ENCODE measurements at places on chromosomes 2 and 18.

- DNase-seq, result no peak
Measured at GRCh38 chr2:176391148-176391419, 121.8 kb downstream of the MTX2 start.

DNA sequence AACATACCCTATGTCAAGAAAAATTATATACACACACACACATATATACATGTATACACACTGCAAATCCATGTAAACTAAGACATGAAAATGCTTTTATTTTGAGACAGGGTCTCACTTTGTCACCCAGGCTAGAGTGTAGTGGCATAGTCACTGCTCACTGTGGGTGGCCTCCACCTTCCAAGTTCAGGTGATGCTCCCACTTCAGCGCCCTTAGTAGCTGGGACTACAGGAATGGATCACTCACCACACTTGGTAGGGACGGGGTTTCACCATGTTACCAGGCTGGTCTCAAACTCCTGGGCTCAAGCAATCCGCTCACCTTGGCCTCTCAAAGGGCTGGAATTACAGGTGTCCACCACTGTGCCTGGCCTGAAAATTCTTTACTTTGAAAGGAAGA is 617.6 kb downstream of the NYAP2 start:
- DNase-seq, result no peak

DNA sequence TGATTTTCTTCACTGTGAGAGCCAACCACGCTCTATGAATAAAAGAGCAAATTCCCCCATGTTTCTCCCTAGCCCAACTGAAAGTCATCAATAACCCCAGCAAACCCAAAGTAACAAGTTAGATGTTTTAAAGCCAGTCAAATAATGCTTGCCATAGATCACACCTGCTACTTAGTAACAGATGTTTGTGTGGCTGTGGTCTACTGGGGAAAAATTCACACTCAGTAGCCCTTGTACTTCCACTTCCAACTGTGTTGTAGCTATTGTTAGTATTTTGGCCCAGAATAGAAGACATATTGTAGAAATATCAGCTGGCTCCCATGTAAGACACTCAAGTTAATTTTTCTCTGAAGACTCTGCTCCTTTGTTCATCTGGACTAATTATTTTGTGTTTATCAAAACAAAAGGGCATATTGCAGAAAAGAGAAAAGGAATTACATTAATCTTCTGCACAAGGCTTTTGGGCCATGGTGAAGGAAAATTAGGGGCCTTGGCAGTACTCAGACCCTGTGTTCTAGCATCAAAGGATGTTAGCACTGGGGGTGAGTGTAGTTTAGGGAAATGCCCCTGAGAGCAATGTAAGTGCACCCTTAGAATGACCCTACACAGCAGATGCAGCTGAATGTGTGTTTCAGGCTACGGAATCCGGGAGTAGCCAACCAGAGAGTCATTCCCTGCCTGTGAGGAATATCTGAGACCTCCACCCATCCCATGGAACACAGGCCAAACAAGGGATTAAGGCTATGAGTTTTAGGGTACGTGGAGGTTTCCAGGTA is 521.9 kb downstream of the EPHA4 start:
- no peak for DNase-seq

DNA sequence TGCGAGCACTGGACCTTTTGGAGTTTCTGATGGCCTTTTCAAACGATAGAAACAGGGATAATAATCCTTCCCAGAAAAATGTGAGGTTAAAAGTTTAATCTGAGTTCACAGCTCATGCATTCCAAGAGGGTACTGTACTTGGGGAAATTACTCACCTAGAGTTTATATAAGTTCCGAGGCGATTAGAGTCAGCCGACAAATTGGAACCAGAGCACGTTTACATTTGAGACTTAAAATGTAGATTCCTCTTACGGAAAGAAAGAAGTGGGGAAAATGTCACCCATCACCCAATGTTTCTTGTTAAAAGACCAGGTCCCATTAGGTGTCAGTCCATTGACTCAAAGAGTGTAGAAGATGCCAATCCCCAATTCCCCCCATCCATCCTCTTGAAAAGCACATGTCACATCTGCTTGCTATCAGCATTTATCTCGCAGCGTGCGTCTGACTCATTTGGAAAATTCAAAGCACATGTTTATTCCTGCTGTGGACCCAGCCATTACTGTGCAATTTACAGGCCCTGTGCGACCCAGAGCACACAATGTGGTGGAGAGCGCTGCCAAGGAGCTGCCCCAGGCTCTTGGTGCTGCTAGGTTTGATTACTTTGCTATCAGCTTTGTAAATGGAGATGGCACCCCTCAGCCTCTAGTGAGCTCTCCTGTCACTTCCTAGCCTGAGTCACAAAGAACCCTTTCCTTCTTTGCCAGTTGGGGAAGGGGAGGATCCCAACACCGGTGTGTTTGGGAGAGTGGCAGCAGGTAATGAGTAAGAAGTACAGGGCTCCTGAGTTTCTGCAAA is 104.8 kb downstream of the COLEC12 start:
- DNase-seq, result no peak

GRCh38 chr2:130736487-130736886 is 7.6 kb downstream of the GPR148 start:
- DNase-seq, result no peak

DNA sequence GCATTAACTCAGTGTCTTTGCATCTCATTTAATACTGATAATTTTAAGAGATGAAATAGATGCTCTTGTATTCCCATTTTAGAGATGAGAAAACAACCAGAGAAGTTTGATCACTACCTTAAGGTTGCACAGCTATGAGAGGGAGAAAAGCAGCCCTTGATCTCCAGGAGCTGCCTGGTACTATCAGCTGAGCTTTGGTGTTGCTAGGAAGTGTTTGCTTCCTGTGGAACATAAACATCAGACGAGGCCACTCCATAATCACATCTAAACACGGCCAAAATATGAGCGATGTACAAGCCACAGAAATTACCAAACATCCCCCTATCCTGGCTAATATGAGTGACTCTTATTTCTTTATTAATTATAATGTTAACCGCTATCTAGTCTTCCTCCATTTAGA is 620 bp upstream of the WDFY1 start:
- DNase-seq, result no peak

DNA sequence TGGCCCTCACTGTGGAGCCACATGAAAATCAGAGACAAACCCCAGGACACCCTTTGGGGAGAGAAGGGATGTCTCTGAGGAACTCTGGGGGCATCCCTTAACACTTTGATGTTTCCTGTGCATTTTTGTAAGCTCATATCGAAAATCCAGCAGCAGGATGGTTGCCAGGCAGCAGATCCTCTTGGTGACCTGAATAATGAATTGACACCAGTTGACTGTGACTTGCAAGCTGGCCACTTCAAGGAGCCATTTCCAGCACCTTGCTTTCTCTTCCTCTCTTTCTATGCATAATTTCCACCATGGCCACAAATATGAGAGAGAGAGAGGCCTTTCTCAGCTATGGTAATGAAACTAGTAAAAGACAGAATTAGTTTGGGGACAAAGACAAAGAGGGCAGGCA is 91.7 kb downstream of the NRP2 start:
- DNase-seq, result no peak

DNA sequence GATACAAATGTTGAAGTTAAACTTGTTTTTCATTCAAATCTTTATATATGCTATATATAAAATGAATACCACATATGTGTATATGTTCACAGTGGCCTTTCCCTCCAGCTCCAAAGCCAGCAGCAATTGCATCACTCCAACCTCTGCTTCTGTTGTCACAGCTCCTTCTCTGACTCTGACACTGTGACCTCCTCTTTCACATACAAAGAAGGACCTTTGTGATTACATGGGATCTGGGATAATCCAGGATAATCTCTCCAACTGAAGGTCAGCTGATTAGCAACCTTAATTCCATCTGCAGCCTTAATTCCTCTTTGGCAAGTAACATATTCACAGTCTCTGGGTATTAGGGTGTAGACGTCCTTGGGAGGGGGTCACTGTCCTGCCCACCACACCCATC is 8.4 kb downstream of the FLACC1 start:
- DNase-seq, result no peak

DNA sequence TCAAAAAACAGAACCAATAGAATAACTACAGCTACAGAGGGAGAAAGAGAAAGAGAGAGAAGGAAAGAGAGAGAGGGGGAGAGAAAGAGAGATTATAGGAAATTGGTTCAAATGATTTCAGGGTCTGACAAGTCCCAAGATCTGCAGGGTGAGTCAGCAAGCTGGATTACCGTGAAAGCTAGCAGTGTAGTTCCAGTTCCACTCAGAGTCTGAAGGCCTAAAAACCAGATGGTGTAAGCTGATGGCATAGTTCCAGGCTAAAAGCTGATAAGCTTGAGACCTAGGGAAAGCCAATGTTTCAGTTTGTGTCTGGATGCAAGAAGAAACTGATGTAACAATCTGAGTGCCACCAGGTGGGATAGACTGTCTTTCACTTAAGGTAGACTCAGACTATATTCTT is 397.7 kb downstream of the TRIB2 start:
- DNase-seq, result no peak

DNA sequence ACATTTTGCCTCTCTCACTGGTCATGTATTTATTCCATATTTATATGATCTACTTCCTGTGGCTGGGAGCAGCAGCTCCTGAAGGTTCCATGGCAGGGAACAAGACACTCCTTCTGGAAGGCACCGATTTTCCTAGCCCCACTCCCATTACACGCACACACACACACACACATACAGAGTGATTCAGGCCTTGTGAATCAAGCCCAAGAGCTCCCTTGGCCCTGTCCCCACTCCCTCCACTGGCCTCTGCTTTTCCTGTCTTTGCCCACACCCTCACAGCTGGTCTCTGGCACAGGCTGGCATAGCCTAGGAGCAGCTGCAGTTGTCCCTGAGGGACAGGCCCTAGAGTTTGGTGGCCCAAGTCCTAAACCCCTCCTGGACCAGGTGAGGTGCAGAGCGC is 201.7 kb downstream of the NAPG start:
- DNase-seq, result no peak

- no peak for DNase-seq
Measured at GRCh38 chr2:106059416-106060065, 134.6 kb downstream of the UXS1 start.

DNA sequence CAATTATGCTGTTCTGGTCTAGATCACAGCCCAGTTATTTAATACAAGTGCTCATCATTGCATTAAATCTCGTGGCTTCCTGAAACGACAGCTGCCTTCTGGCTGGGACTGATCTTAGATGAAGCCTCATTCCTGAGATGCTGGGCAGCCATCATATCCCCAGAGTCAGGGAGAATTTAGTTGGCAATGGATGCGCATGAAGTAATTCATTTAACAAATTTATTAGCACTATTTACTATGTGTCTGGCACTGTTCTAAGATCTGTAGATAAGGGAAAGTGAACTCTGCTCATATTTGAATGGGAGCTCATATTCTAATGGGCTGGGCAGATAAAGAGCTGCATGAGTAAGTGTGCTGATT is 244.7 kb downstream of the KCNS3 start:
- no peak for DNase-seq

DNA sequence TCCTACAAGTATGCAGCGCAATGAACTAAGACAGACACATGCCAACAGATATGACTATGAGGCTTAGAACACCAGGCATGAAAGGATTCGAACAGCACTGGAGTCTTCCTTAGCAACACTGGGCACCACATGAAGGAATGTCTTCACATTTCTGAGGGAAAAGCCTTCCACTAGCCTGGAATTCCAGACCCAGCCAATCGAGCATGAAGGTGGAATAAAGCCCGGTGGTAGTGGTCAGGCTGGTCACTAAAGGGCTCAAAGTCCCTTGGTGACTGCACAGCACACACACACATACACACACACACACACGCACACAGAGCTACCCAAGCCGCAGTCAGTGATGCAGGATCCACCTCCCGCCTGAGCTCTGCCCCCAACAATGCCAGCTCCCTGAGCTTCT is 19.7 kb upstream of the SFXN5 start:
- DNase-seq, result no peak

DNA sequence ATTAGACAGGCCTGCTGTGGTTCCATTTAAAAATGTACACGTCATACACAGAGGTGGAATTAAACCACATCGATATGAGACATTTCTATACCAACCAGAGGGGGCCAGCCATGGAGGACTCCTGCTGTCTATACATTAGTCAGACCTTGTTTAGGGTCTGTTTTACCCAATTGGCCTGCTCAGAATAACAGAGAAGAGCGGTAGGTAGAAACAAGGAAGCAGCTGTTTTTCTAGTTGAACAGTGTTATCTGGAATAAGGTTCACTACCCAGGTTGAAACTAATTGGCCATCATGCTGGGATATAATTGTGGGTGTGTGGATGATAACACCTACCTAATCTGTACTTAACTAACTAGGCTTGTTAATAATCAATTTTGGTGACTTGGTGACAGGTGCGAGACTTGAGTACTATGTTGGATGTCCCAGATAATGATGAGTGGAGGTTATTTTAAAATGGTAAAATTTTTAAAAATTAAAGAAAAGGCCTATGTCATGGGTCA is 47.5 kb downstream of the RHBDD1 start:
- no peak for DNase-seq

DNA sequence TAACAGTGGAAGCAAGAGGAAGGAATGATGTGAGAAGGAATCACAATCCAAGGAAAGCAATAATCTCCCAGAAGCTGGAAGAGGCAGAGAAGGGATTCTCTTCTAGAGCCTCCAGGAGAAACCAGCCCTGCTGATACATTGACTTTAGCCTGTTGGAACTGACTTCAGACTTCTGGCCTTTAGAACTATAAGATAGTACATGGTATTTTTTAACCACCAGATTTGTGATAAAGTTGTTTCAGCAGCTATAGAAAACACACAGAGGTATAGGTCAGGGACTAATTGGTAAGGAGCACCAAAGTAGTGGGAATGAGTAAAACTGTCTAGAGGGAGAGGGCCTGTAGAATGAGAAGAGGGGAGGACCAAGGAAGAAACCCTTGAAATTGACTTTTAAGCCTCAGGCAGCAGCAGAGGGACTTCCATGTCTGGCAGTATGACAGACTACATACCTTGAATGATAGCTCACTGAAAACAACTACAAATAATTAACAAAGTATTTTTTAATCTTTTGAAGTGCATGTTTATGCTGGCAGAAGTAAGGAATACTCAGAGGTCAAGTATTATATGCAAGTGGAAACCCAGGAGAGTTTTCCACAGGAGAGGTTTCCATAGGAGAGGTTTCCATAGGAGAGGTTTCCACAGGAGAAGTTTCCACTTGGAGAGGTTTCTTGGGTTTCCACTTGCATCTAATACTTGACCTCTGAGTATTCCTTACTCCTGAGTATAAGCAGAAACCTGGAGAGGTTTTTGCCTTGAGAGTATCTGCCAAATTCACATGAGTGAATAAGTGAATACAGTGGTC is 33.8 kb upstream of the TMEM17 start:
- DNase-seq, result no peak

- no peak for DNase-seq
Measured at GRCh38 chr2:231412618-231412963, 17.1 kb downstream of the B3GNT7 start.

- no peak for DNase-seq
Measured at GRCh38 chr18:78046631-78047030, 797.0 kb downstream of the GALR1 start.

DNA sequence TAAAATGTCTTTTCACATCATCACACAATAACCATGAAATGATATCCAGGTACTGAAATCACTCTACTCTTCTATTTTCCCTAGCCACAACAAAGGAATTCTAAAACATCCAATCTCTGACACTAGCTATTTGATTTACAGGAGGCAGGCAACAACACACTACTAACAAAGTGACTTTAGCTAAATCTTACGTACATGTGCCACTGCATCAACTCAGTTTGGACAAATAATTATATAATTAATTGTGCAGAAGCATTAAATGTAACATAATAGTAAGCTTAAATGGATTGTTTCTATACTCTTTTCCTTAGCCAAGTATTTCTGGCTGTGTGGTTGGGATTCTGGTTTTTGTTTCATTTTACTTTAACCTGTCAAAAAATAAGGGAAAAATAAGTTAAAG is 192.4 kb downstream of the AFF3 start:
- DNase-seq, result no peak

- no peak for DNase-seq
Measured at GRCh38 chr18:78831603-78832002, 148.0 kb upstream of the SALL3 start.

Measured in NCI-H1105 treated with DMSO at 0.1 percent for 48 hours (cell line).